ENCODE measurements at places on chromosomes 3 and 15.
A peak's percentile ranks its signal among the peaks of the same experiment; 100 is the strongest.

GRCh38 chr15:34739346-34739745, 15.5 kb downstream of the GJD2 start:
- no peak for DNase-seq

GRCh38 chr3:128402998-128403397, 63.7 kb downstream of the DNAJB8 start:
- no peak for DNase-seq

- DNase-seq, result no peak
These were observed 80.0 kb upstream of the SKOR1 start for GRCh38 chr15:67745073-67746006.

GRCh38 chr15:89903015-89903857, 9.4 kb upstream of the AP3S2 start:
- no peak for DNase-seq

DNA sequence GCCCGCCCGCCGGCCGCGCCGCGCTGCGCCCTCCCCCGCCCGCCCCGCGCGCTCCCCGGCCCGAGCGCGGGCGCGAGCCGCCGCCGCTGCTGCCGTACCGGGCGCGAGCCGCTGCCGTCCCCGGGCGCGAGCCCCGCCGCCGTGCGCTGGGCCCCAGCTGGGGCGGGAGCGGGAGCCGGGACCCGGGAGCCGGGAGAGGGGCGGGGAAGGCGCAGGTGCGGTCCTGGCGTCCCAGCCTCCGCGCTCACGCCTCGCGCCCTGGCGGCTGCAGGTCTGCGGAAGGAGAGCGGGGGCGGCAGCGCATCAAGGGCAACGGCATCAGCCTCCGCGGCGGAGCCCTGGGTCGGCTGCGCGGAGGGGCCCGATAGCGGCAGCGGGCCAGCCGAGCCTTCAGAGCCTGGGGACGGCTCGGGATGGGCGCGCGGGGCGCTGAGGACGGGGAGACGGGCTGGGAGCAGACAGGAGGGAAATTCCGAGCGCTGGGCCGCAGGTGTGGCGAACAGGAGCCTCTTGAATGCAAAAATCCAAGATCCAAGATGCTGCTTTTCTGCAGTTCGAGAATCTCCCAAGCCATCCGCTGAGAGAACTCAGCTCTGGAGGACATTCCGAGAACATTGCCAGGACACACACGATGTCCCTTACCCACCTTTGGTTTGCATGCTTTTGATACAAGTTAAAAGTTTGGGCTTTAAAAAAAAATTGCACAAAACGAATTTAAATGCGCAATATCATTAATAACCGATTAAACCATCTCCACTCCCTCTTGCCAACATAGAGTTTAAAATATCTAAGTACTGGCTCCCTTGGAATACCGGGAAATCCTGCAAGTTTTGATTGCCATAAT, 251.1 kb downstream of the TJP1 start:
- peak; percentile 84 for DNase-seq

DNA sequence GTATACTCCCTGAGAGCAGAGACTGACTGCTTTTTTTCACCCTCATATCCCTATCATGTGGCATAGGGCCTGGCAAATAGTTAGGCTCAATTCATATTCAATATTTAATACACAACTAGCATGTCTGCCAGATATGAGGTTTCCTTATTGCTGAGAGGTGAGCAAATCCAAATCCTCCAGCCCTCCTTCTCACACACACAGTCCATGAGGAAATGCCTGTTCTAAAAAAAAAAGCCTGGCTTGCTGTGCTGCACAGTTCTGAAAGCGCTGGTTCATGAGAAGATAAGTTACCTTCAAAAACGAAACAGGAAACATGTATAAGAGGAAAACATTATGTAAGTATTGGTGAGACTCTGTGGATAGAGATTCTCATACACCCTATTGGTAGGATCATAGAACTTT, 15.5 kb upstream of the ACAP2 start:
- DNase-seq, result peak; percentile 58

GRCh38 chr3:171239757-171240503, 213.4 kb upstream of the SLC2A2 start:
- peak; percentile 64 for DNase-seq

- no peak for DNase-seq
These were observed 832 bp downstream of the SLC41A3 start for GRCh38 chr3:126083138-126083445.

DNA sequence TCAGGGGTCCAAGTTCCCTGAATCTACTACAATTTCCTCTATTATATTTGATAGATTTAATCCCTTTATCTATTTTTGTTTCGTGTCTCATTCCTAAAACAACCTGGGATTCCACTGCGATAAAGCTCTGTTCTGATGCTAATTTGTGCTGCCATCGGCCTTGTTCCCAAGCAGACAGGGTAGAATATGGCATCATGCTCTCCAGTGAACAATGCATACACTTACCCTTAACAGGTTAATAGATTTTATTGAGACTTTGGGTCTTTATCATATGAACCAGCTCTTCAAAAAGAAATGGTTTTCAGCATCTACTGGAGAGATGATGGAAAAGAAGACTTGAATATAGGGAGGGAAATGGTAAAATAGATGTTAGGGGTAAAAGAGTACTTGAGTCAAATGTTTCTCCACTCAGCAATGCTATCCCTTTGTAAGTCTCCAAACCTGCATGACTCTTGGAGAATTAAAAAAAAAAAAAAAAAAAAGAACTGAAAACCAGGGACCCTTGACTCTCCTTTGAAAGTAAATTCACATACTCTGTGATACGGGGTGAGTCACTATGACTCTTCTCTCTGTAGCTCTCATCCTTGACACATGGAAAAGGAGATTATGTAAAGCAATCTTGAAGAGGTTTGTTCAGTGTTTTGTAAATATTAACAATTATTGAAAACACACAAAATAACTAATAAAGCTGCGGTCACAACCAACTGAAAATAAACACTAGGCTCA, 268.8 kb downstream of the ZBTB20 start:
- peak; percentile 91 for DNase-seq

- DNase-seq, result no peak
These were observed 1.2 kb downstream of the RTP1 start for GRCh38 chr3:187198490-187198889.

DNA sequence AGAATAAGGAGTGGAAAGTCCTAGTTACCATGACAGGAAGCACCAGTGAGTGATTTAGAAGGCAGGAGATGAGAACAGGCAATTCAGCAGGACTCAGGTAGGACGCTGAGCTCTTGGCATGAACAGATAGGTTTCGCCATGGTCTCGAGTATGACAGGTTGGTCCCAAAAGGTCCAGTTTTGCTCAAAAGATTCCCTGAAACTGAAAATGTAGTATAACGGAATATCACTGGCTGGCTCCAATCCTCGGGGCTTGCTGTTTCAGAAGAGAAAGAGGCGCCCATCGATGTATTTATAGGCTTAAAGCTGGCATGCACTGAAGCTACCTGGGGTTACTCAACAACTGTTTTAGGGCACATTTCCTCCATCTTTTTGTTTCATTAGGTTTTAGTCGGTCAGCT, 59.2 kb downstream of the SRGAP3 start:
- DNase-seq, result no peak

- DNase-seq, result no peak
These were observed 29.2 kb downstream of the ILDR1 start for GRCh38 chr3:121992601-121993560.

GRCh38 chr3:140842984-140843649, 98.5 kb upstream of the SLC25A36 start:
- DNase-seq, result no peak

DNA sequence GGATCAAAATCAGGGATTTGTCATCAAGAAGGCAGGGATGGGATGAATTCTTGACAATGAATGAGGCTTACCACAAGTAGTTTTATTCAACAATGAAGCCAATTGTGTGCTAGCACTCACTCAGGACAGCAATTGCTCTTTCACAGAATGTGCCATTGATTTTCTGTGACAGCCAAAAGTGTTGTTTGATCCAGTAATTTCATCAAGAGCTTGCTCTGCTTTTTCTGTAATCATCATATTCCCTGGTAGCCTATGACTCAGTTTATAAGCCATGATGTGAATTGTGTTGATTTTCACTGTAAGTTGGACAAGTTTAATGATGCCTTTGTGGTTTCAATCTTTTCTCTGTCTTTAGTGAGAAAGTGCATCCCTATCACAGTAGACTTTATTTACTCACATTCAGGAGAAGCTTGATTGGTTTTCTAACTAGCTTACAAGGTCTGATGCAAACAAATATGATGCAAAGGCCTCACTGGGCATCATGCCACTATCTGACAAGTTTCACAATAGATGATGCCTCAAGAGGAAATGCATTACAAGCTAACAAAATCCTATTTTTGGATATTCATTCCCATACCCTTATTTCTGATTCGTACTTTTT, 13.6 kb upstream of the CSRNP1 start:
- no peak for DNase-seq

- DNase-seq, result no peak
These were observed 17.4 kb downstream of the ABTB1 start for GRCh38 chr3:127690106-127690505.

DNA sequence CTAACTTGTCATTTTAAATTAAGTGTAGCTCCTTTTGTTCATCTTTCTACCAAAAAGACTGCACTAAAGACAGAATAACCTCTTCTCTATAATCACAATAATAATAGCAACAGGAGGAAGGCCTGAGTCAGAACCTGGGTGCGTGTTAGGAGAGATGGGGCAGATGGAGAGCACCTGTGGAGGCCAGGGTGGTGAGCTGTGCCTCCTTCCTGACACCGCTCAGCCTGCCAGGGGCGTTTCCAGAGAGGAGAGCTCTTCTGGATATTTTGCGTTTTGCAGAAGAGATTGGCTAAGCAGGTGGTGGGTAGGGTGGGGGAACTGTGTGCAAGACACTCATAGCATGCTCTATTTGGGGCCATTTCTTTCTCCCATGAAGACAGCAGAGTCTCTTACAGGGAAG, 83.5 kb downstream of the MEGF11 start:
- no peak for DNase-seq

- peak; percentile 66 for DNase-seq
These were observed 783 bp downstream of the RNF168 start for GRCh38 chr3:196502775-196503195.

DNA sequence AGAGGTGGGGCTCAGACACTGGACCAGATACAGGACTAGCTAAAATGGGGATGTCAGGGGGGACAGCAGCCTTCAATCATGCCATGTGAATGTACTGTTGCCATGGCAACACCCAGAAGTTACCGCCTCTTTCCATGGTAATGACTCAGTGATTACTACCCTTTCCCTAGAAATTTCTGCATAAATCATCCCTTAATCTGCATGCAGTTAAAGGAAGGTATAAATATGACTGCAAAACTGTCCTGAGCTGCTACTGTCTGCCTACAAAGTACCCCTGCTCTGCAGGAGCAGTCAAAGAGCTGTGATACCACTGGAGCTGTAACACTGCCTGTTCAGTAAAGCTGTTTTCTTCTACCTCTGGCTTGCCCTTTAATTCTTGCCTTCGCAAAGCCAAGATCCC, 168.2 kb downstream of the PEAK1 start:
- no peak for DNase-seq

DNA sequence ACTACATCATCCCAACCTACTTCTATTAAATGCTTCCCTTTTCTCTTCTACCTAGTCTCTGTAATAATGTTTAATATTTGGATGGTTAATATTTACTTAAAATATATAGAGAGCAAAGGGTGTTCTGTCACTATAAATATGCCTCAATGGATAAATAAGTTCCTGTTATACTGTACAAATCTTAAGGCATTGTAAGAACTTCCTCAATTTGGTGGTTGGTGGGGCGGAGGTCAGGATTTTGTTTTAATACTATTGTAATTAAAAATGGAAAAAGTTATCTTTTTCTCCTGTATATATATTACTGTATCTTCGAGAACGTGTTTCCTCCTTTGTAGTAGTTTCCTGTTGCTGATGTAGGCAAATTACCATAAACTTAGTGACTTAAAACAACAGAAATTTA, 41.5 kb downstream of the SPRED1 start:
- no peak for DNase-seq

GRCh38 chr3:144491333-144491732, 519.7 kb downstream of the DIPK2A start:
- no peak for DNase-seq

DNA sequence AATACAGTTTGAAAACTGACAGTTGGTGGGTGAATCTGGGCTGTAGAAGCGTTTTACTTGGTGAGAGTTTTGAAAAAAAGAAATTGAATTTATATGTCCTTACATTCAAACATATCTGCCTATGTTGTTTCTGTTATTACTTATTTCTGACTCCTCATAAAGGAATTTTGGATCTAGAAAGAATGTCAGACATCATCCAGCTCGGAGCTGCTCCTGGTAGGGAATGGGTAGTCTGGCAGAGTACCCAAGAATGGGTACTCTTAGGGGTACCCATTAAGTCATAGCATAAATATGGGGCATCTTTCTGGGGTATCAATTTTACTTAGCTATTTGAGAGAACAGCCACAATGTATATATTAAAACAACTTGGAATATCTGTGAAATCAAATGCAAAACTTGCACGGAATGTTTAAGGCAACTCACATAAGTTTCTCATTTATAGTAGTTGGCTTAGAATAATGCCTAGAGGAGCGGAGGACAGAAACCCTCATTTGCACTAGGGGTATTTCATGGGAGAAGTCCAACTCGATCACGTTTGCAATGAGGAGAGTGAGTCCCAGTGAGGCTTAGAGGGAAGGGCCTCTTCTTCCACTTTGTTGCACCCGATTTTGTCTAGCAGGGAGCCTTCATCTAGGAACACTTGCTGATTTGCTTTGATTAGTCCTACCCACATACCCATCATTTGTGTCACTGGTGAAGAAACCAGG, 2.4 kb upstream of the LARP6 start:
- DNase-seq, result no peak

DNA sequence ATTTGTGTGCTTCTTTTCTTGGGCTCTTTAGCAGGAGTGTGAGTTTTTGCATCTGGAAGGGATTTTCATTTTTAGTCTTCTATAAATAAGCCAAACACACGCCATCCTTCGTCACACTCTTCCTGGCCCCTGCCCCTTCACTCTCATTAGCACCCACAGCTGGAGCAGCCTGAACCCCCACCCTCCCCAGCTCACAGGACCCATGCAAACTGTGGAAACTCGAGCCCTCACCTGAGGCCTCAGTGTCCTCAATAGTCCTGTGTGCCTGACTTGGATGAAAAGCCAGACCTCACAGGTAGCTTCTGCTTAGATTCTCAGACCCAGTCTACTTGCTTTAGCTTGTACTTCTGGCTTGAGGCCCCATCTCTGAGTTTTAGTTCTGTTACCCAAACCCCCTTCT, 167.9 kb downstream of the MTHFS start:
- no peak for DNase-seq

- DNase-seq, result peak; percentile 30
These were observed 4.6 kb upstream of the SMCO1 start for GRCh38 chr3:196519718-196520082.

GRCh38 chr3:73855813-73856212, 231.1 kb upstream of the PDZRN3 start:
- no peak for DNase-seq

GRCh38 chr15:63408524-63408923, 26.9 kb upstream of the CA12 start:
- DNase-seq, result no peak

GRCh38 chr3:50410608-50411139, 51.4 kb upstream of the TMEM115 start:
- no peak for DNase-seq

- DNase-seq, result no peak
These were observed 7.7 kb downstream of the FES start for GRCh38 chr15:90892023-90892422.

- no peak for DNase-seq
These were observed 893.0 kb downstream of the DIPK2A start for GRCh38 chr3:144864646-144865045.

All from DMS53 (cell line).